G401 (cell line): ENCODE measurements at places on chromosomes 11 and 22. TPM values are rescaled to one million over a fixed set of nuclear protein-coding genes. Genes with fewer than 3 reads are reported as not detected.

Gene OR51B2
- not detected in 2 replicates for total RNA-seq

Gene PGA5
- not detected in 2 replicates for total RNA-seq

Gene MFRP
- 0.25 and 7.3 TPM in 2 replicates for total RNA-seq

Gene C11orf86
- not detected in 2 replicates for total RNA-seq

Gene ART1
- not detected in 2 replicates for total RNA-seq

GRCh38 chr11:128389461-128389976 is 197.8 kb downstream of the ETS1 start:
- no peak for DNase-seq

GRCh38 chr22:37420686-37421467 is 6.4 kb downstream of the ELFN2 start:
- DNase-seq = no peak

DNA sequence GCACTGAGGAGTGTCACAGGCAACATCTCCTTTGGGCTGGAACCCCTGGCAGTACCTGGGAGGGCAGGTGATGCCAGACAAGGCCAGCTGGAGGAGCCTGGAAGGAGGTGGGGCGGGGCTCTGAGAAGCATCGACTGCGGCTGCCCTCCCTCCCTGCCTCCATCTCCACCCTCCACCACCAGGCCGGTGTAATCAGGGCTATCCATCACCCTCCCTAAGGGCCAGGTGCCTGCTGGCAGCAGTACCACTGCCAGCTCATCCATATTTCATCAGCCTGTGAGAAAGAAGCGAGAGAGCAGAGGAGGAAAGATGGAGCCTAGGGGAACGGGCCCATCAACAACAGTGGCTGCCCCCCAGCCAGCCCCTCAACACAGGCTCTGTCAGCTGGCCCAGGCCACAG is 51.4 kb upstream of the RASD2 start:
- no peak for DNase-seq

DNA sequence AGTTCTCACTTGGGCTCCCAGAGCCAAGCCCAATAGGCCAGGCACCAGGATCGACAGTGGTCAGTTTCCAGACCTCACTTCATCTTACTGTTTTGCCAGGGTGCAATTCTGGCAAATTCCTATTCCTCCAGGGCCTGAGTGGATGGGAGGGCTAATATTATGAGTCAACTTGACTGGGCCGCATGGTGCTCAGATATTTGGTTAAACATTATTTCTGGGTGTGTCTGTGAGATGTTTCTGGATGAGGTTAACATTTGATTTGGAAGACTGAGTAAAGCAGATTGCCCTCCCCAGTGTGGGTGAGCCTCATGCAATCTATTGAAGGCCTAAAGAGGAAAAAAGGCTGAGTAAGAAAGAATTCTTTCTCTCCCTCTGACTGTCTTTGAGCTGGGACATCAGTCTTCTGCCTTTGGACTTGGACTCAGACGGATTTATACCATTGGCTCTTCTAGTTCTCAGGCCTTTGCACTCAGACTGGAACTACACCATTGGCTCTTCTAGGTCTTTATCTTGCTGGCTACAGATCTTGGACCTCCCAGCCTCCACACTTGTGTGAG is 132.9 kb upstream of the ZBED5 start:
- DNase-seq = no peak
